ENCODE measurements at places on chromosomes 2 and 18.

GRCh38 chr2:215784371-215784783, 229.0 kb downstream of the MREG start:
- DNase-seq: no peak

GRCh38 chr2:2691419-2691818, 360.3 kb upstream of the MYT1L start:
- DNase-seq: no peak

- no peak for DNase-seq
These were observed 21.9 kb downstream of the APCDD1 start for GRCh38 chr18:10476338-10476791.

DNA sequence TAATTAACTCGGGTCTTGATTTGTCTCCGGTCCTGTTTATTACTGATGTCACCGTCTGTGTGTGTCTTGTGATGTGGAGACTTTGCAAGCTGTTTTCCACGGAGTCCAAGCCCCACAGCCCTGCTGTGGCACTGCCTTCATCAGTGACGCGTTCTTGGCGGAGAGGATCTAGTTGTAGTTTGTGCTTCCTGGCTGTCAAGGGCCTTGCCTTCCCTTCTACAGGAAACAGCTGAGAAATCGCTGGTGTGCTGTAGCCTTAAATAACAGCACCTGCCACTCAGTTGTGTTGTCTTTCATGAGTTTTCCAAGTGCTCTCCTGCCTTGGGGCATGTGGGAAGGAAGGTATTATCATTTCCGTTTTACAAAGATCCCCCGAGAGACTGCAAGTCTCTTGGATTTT, 26.3 kb downstream of the CTIF start:
- DNase-seq: no peak

GRCh38 chr2:178550352-178550751, 70.1 kb downstream of the PLEKHA3 start:
- no peak for DNase-seq

GRCh38 chr2:29189052-29189451, 73.8 kb downstream of the CLIP4 start:
- DNase-seq: no peak
